ENCODE measurements at places on chromosomes 7 and 10. TPM values are rescaled to one million over a fixed set of nuclear protein-coding genes. Genes with fewer than 3 reads are reported as not detected.

The PHKG1 gene
- total RNA-seq: 1.7 TPM

The PLEKHS1 gene
- total RNA-seq: not detected

The HACD1 gene
- 79.9 TPM for total RNA-seq

The LRIT1 gene
- total RNA-seq: not detected

The ZNF33B gene
- 17.5 TPM for total RNA-seq

The LLCFC1 gene
- not detected for total RNA-seq

The PDK4 gene
- 165 TPM for total RNA-seq
